SW 1271 (cell line): ENCODE measurements at places on chromosomes 4 and X.

DNA sequence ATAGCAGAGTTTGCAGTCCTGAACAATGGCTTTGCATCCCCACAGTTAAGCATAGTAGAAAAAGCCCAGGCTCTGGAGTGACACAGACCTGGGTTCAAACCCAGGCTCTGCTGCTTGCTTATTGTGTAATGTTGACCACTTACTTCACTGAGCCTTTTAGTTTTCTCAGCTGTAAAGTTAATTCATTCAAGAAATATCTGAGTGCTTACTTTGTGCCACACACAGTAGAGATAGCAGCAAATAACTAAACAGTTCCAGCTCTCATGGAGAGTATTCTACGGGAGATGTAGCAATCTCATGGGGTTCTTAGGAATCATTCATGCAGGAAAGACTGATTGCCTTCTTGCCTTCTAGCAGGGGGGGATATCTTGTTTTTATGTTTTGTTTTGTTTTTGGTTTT, 63.2 kb downstream of the SLC9A6 start:
- no peak for DNase-seq

GRCh38 chr4:149794352-149794751, 21.3 kb downstream of the IQCM start:
- DNase-seq = no peak

- DNase-seq = no peak
These were observed 4.0 kb upstream of the GASK1B start for GRCh38 chr4:158176776-158177175.

- DNase-seq = no peak
These were observed 1235.0 kb upstream of the TENM3 start for GRCh38 chr4:181008164-181008563.

DNA sequence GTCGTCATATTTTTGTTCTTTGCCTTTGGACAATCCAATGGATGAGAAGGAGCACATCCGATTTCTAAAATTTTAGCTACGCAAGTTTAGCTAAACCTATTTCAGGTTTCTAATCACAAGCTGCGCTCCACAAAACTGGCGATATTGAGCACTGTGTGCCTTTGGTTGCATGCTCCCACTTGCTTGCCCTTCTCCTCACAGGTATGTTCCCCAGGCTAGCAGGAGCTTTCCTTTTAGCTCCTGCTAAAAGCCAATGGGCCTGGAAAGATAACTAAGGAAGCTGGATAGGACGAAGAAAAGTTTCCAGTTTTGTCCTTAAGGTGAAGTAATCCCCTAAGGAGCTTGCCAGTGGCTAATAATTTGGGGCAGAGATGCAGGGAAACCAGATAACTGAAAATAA, 975.2 kb downstream of the FSTL5 start:
- no peak for DNase-seq

GRCh38 chr4:36141186-36141585, 103.1 kb downstream of the ARAP2 start:
- DNase-seq = no peak

- DNase-seq = no peak
These were observed 62.8 kb upstream of the DIAPH2 start for GRCh38 chrX:96621811-96622210.

GRCh38 chrX:96224279-96224678, 460.4 kb upstream of the DIAPH2 start:
- DNase-seq = no peak

- DNase-seq = no peak
These were observed 8.1 kb downstream of the SCARB2 start for GRCh38 chr4:76205476-76205875.

DNA sequence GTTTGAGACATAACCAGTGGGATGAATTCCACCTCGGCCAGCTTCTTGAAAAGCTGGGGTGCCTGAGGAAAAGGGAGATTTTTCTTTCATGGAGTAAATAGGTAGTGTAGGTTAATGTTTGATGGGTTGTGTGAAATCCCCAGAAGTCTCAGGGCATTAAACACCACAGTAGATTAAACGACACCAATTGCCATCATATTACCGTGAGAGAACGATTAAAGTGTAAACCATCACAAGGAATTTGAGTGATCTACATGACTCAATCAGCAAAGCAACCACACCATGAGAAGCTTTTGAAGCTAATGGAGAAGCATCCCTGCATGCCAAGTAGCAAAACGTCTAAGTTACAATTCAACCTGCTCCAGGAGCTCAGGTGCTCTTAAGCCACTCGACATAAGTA, 322.5 kb upstream of the GATB start:
- no peak for DNase-seq

DNA sequence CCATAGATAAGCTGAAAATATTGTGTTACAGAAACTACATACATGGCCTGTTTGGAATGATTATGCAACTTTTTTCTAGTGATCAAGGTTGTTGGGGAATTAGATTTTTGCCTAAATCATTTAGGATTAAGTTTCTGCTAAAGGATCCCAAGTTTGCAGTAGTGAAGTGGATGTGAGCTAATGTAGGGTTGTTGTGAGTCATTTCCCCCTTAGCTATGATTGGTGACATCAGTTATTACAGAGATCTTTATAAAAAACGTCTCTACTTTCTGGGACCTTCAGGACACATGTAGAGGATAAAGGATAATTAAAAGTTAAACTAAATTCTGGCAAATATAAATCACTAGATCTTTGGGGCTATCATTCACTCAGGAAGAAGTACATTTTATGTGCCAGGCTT, 133.3 kb downstream of the GATB start:
- no peak for DNase-seq

DNA sequence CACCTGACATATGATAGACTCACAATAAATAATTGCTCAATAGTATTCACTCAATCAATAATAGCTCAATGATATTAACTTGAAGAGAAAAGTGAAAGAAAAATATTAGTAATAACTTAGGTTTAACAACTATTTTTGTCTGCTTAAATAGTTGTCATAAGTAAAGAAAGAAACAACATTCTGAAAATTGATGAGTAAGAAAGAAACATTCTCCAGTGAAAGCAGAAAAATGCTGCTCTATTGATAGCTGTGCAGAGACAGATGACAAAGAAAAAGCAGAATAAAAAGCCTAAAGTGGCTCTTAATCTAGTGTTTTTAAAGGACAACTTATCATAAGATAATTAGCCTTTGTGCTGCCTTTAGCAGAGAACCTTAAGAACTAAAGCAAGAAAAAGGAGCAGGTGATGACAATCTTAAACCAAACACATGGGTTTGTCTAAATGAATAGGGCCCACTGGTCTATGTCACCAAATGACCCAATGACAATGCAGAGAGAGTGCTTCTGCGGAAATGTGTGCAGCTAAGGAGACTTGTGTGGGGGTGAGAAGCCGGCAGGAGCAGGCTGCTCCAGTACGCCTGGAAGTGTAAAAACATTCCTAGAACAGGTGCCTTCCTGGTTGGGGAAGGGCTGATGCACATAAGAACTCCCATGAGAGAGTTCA, 13.2 kb downstream of the HS3ST1 start:
- DNase-seq = no peak

DNA sequence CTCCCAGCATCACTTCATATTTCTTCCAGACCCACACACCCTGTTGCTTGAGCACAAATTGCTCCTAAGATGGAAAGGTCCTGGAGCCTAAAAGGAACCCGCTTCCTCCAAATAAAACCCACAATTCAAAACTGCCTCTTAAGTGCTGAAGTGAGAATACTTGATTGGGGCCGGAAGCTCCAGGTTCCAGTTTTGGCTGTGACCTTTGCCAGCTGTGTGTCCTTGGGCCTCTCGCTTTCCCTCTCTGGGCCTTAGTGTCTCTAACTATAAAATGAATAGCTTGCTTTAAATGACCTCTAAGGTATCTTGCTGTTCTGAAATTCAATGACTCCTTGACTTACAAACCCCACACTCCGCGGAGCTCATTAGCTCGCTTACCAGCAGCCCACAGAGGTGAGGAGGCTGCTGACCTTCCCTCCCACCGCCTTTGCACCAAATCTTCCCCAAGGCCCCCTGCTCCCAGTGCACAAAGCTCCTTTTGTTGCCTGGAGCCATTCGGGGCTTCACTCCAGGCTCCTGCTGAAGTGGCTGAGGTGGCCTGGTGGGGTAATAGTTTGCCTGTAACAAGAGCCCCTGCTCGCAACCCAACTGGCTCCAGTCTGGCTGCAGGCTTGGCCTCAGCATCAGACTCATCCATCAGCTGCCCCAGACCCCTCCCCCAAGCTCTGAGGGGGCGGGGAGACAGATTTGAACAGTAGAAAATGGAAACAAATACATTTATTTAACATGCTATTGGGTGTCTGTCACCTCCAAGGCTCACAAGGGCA, 21.8 kb downstream of the STARD8 start:
- DNase-seq = no peak

GRCh38 chrX:2840961-2841360, 12.2 kb downstream of the GYG2 start:
- no peak for DNase-seq

DNA sequence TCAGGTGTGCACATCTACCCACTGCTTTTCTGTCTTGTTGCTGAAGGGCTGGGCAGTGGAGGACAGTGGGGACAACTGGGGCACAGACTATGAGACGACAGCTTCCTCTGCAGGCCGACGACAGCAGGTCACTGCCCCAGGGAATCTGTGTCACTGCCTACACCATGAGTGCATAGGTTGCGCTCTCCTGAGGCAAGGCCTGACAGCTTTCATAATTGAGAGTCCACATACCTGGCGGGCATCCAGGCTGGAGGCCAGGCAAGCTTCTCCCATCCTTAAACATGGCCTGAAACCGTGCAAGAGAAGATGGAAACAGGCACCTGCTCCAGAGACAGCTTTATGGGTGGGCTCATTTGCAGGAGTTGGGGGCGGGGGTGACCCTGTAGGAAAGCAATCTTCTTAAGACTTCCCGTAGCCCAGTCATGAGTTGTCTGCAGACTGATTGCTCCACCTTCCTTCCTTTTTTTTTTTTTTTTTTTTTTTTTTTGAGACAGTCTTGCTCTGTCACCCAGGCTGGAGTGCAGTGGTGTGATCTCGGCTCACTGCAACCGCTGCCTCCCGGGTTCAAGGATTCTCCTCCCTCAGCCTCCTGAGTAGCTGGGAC, 2.9 kb downstream of the ANOS1 start:
- DNase-seq = no peak
